ENCODE measurements at places on chromosomes 7 and 10.

DNA sequence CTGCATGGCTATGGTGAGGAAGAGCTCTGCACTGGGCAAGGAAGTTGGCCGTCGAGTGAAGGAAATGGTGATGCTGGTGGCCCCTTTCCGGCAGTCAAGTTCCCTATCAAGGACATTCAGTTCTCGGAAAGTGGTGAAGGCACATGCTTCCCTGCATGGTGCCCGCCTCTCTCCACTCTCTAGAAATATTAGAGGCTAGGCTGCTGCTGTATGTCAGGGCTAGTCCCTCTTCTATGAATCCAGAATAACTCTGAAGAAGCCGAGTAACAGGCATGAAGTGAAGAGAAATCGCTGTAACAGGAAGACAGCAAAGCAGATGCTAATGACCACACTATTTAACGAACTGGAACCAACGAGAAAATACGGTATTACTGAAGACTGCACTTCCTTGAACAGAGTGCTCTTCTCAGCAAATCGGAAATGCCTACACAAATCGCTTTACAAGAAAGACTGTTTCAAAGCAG, 5.4 kb downstream of the IDI1 start:
- DNase-seq = no peak

DNA sequence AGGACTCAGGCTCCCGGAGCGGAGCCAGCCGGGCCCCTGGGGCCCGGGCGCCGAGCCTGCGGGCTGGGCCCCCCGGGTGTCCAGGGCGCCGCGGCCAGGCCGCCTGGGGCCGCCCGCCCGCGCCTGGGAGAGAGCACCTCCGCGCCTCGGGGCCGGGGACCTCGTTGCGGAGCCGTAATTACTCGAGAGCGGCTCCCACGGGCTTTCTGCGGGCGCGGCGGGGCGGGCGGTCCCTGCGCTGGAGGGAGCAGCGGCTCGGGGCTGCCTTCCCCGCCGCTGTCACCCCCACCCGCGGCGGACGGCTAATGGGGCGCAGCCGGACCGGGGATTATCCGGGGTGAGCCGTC, 1.5 kb downstream of the GNB2 start:
- DNase-seq = no peak

DNA sequence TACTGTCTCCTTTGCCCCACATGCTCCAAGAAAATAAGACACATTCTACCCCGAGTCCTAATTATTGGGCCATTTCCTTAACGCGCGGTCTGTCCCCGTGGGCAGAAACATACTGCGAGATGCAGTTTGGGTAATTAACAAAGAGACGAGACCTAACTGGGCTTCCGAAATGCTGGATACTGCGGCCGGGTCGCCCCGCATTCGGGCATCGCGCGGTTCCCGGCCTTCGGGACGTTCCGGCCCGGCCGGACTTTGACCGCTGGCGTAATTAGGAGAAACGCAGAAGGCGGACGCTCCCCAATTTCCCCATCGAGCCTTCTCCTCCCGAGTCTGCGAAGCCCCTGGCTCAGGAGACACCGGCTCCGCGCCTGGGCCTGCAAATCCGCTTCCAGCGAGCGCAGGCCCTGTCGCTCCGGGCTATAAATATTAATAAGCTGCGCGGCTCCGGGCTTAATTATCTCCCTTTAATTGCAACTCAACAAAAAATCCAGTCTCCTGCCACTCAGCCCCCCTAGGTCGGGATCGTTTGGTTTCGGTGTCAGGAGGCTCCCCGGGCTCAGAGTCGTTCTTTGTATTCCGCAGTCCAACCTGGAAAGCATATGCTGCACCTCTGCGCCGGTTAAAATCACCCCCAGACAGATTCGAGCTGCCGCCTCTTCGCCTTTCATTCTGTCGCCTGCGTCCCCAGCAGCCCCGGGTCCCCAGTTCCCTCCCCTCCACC, 131.5 kb downstream of the SPAG6 start:
- DNase-seq = no peak

DNA sequence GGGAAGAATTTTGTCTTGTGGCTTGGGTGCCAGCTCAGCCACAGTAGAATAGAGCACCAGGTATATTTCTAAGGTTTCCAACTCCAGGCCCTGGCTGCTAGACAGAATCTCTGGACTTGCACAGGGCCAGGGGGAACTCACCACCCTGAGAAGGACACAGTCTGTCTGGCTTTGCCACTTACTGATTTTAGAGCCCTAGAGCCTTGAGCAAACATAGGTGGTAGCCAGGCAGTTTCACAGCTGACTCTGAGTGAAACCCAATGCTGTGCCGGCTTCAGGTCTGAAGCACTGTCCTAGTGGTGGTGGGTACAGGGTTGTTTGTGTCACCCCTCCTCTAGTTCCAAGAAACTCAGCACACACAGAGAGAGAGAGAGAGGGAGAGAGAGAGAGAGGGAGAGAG, 81.6 kb downstream of the TES start:
- no peak for DNase-seq

DNA sequence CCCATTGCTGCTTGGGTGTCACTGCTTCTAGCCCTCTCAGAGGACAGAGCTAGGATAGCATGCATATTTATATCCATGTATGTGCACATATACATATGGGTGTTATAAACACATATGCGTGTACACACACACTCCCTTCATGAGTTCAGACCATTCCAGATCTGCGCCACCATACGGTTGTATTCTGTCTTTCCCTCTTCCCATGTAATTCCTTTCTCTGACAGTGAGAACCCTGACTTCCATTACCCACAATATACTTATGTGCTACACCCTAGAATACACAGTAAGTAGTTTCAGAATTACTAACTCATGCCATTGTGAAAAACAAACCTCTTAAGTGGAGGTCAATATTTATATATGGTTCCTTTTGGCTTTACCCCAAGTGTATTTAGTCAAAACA, 116.6 kb upstream of the SAMD8 start:
- no peak for DNase-seq

- DNase-seq = no peak
Measured at GRCh38 chr10:99555825-99556523, 23.2 kb downstream of the NKX2-3 start.

GRCh38 chr7:100102950-100103840, 1.8 kb downstream of the AP4M1 start:
- DNase-seq = no peak

GRCh38 chr7:126541406-126541805, 711.3 kb downstream of the GRM8 start:
- DNase-seq = no peak
